ENCODE measurements at places on chromosomes 2 and 18.

GRCh38 chr2:96819128-96819875 is 3.2 kb downstream of the CNNM3 start:
- DNase-seq, result peak; percentile 55

GRCh38 chr2:209307161-209308001 is 116.5 kb upstream of the MAP2 start:
- peak; percentile 35 for DNase-seq

- peak; percentile 40 for DNase-seq
These were observed 136.5 kb upstream of the HAAO start for GRCh38 chr2:42928692-42929545.

- no peak for DNase-seq
These were observed 12.6 kb upstream of the MLPH start for GRCh38 chr2:237474442-237474911.

- DNase-seq, result no peak
These were observed 202.7 kb downstream of the AGPS start for GRCh38 chr2:177595126-177595845.

DNA sequence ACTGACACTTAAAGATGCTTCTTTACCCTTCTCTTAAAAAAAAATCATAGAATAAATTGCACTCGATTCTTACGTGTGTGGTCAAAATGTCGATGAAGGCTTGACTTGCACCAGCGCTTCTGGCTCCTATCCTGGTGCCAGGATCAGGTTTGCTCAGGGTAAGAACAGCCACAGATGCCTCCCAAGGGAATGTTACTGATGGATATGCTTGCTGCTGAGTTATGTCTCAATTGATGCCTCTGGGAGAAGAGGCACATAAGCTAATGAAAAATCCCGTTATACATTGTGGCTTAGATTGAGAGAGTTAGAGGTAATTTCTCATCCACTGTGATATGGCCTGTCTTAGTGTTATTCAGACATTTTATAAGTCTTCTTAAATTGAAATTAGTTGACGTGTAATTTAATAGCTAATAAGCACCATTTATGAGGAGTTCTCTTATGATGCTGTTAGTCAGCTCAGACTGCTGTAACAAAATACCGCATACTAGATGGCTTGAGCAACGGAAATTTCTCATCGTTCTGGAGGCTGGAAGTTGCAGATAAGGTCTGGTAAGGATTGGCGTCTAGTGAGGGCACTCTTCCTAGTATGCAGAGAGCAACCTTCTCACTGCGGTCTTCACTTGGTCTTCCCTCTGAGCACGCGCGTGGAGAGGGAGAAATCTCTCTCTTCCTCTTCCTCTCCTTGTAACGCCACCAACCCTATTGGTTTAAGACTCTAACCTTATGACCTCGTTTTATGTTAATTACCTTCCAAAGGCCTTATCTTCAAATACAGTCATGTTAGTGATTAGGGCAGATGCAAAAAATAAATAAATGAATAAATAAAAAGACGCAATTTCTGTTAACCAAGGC is 116.6 kb upstream of the NOSTRIN start:
- DNase-seq, result peak; percentile 69

DNA sequence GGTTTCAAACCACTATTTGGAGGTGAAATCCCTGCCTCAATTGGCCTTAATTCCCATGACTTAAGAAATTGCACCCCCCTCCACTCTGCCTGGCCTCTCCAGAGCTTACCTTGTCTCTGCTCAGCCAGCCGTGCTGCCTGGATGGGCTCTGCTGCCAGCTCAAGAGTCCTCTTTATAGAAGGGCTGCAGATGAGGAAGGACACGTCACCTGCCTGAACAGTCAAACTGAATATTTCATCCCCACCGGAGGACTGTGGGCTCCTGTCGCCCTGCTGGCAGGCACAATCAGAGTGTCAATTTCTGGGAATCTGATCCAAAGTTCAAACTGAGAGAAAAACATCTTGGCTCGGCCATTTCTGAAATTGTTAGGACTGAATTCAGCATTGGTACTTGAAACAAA is at the start of gene OTOS:
Gene OTOS (minus strand): TSS at position 148 of the 400 bp plus-strand sequence. CDS start 332 bp downstream, outside the sequence.
- no peak for DNase-seq

DNA sequence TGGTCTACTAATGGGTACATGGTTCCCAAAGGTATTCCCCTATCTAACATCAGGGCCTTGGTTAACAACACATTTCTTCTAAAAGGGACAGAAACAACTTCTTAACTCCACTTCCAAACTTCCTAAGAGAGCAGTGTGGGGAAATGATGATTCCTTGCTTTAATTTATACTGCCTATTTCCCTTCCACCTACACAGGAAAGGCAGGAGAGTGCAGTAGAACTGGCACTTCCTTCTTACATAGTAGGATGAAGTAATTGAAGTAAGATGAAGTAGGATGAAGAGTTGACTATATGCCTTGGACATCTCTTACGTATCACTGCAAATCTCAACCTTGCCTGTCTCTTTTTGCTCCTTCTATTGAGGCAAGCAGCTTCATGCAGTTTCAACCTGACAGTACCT is 54.7 kb downstream of the CD28 start:
- no peak for DNase-seq

- no peak for DNase-seq
These were observed 110.5 kb upstream of the NCK2 start for GRCh38 chr2:105634198-105634597.

GRCh38 chr2:109124982-109125592 is 3.9 kb upstream of the SH3RF3 start:
- DNase-seq, result peak; percentile 21

- no peak for DNase-seq
These were observed 108.2 kb downstream of the BAZ2B start for GRCh38 chr2:159508140-159508539.

- DNase-seq, result no peak
These were observed 4.9 kb downstream of the CEBPZOS start for GRCh38 chr2:37201208-37201607.

DNA sequence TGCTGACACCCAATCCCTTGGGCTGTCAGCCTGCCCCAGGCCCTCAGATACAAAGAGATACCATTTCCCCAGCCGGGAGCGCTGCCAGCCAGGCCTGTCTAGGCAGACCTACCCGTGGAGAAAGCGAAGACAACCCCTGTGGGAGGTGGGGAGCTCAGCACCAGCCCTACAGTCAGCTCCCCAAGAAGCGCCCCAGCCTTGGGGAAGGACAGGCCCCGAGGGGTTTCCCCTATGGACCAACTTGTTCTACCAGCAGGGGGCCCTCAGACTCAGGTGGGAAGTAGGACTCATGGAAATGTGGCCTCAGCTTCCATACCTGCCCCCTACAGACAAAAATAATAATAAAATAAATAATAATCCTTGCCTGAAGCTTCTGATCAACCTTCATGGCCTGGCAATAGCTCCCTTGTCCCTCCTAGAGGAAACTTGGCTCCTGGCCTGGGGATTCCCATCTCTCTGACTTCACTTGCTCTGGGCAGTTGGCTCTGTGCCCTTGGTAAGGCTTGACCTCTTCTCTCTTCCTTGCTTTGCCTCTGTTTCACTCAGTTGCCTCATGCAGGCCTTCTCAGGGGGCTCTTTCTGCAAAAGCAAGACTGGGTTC is 7.0 kb downstream of the SLC35F6 start:
- DNase-seq, result peak; percentile 81

GRCh38 chr2:152961351-152961750 is 242.9 kb downstream of the ARL6IP6 start:
- no peak for DNase-seq

DNA sequence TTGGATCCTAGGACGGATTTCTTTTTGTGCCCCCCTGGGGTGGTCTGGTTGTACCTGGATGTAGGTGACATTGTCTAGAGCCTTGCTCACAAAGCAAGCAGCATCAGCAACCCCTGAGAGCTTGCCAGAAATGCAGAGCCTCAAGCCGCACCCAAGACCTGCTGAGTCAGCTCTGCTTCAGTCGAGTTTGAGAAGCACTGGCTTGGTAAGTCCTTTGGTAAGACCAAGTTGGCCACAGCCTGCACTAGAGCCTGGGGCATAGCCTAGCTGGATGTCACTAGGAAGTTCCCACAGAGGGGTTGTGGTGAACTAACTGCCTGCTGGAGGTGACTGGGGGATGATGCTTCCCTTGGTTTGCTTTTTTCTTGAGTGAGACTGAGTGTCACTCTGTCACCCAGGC is 6.2 kb downstream of the ABCG5 start:
- DNase-seq, result no peak

GRCh38 chr2:22518641-22519040 is 866.3 kb upstream of the KLHL29 start:
- DNase-seq, result no peak

- no peak for DNase-seq
These were observed 42.1 kb downstream of the SRSF7 start for GRCh38 chr2:38708900-38709566.

DNA sequence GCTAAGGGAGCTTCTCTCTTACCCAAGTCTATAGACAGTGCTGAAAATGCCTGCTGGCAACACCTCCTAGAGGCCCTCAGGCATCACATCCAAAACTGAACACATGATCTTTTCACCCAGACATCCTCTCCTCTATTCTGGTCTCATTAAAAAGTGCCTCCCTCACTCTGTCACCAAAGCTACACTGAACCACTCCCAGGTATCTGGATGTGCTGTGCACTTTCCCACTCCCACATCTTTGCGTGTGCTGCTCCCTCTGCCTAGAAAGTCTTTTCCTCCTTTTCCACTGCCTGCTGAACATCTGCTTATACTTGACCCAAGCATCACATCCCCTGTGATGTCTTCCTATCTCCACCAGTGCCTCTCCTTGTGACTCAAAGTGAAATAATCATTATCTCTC is 26.1 kb upstream of the STPG4 start:
- DNase-seq, result no peak

DNA sequence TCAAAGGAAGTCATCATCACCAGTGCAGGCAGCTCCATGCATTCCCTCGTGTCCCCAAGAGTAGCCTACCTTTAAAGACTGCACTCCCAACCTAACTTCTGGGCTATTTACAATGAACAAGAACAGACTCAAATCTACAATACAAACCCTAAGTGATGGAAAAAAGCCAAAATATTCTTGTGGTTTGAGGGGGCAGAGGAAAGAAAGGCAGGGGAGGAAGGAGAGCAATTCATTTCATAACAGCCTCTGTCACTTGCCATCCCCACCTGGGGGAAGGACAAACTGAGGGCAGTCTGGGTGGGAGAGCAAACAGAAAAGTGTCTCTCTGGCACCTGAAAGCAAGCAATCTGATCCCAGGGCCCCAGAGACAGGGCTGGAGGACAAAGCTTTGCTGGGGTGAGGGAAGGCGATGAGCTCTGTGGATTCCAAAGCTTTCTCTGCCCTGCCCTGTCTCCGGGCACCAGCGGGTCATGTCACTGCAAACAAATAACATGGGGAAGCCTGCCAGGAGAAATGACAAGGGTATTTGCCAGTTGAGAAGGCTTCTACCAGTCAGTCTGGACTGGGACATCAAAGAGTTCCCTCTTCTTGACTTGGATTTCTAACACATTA is 528.0 kb upstream of the TNP1 start:
- DNase-seq, result no peak

GRCh38 chr2:122516775-122517174 is 761.3 kb downstream of the TSN start:
- no peak for DNase-seq

- DNase-seq, result no peak
These were observed 51.4 kb downstream of the TRIB2 start for GRCh38 chr2:12767996-12768624.

DNA sequence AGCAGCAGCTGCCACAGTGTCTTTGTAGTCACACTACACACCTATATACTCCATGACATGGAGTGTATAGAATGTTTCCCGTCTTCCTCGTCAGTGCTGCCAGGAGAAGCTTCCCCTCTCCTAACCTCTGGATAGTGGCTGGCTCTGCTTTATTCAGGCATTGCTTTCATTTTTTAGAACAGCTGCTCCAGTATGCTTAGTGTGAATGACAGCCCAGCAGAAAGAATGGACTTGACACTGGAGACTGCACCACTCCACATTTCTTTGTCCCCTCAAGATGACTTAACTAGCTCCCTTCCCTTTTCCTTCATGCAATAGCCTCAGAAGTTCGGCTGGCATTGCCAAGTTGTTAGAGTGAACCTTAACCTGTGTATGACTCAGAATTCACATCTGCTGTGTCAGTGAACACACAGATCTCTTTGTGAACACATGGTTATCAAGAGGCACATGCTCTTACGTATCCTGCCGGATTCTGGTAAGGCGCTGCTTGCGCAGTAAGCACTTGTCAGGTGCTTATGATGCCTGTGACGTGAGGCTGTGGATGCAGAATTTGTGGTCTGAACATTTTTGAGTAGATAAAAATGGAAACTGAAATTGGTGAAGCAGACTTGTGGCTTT is 73.9 kb downstream of the NEDD4L start:
- peak; percentile 16 for DNase-seq

GRCh38 chr2:156189584-156189983 is 142.9 kb downstream of the NR4A2 start:
- DNase-seq, result no peak

GRCh38 chr2:41854227-41854626 is 193.6 kb upstream of the PKDCC start:
- DNase-seq, result no peak

DNA sequence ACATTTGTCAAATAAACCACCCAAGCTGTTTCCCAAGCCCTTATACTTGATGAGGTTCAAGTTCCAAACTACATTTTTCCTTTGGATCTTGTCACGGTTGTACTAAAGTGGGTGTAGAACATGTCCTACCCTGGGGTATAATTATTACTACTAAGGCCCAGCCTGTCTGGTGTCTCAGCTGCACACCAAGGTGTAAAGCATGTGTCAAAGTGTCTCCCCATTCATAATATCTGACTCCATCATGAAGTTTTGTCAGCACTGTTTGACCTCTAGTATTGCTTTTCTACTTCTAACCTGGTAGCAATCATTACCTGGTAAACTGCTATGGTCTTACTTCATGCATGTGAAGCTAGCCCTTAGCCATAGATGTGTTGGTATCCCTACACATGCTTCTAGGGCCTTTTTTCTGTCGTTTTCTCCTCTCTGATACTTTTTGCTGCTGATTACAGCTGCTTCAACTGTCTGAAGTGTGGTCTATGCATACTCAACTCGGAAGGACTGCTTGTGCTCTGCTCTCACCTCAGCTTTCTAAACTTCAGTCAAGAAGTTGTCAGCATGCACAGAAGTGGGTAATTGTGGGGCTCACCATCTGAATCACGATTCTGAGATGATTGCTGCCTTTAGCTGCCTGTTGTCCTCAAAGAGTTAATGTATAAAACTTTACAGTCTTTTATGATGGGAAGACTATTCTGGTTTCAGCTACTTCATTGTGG is 445.7 kb upstream of the TRIB2 start:
- no peak for DNase-seq

GRCh38 chr2:41880561-41881243 is 167.1 kb upstream of the PKDCC start:
- DNase-seq, result no peak

DNA sequence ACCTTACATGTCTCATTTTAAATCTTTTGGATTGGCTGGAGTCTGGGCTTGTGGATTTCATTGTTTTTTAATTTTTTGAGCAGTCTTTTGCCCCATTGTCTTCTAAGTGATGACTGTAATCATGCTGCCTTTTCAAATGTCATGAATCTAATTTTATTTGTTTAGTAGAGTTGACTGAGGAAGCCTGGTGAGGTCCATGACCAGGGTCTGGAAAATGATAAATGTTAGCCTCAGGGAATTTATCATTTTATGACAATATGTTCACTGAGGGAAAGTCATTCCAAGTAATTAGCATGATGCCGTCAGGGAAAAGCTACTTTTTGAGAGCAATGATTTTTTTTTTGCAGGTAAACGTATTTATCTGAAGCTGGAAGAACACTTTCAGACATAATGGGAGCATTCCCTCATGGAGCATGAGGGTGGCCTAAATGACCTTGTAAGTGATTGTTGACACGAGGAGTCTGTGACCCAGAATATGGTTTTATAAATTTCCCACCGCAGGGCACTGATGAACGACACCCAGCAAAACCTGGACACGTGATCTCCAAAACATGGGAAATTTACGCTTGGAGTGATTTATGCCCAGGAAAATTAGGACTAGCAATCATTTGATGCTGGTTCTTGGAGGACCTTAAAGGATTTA is 155.3 kb upstream of the NABP1 start:
- no peak for DNase-seq

Measured in BE2C (cell line).